Endothelial cell (in vitro differentiated cells): ENCODE measurements at places on chromosomes 4 and X.

DNA sequence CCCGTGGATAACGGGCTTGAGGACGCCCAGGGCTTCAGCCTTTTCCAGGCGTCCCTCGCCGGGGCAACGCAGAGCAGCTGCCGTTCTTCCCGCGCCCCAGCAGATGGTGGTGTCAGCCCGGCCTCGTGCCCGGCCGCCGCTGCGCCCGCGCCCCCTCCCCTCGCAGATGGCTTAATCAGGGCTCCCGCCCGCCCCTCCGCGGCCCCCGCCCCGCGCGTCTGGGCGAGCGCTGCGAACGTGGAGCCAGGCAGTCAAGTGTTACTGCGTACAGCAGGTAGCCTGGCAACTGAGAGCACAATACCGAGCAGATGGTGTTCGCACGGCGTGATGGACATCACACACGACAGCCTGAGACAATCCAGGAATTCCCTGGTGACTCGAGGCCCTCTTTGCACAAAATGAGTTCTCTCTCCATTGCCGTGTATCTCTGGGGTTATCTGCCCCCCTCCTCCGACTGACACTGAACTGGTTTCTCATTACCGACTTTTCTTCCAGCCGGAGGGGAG lies 69.3 kb downstream of the MGST2 start:
- peak; percentile 95 for DNase-seq

- DNase-seq, result no peak
Measured at GRCh38 chr4:142585411-142585810, 260.7 kb downstream of the INPP4B start.

DNA sequence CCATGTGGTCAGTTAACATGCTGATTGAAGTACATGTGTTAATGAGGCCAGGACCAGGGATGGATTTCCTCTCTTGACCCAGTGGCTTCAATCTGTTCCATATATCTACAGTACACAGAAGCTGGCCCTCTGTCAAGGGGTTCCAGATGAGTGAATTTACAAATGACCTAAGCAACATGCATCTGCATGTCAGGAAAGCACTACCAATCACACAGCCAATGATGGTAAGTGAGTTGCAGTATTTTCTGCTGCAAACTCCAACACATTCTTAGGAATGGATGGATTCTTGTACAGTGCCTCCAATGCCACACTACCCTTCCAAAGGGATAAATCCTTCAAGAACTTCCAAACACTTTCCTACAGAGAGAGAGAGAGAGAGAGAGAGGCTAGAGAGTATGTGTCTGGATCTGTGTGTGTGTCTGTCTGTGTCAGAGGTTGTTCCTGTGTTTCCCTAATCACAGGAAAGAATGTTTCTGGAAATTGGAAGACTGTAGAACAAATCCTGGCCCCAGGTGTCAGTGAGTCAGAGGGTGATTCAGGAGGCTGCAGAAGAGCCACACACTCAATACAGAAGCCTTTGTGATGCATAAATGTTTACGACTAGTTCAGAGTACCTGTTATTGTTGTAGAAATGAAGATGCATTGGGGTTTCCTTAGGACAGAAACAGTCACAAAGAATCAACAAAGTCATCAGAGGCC lies 107.5 kb downstream of the GUCY2F start:
- DNase-seq, result no peak

DNA sequence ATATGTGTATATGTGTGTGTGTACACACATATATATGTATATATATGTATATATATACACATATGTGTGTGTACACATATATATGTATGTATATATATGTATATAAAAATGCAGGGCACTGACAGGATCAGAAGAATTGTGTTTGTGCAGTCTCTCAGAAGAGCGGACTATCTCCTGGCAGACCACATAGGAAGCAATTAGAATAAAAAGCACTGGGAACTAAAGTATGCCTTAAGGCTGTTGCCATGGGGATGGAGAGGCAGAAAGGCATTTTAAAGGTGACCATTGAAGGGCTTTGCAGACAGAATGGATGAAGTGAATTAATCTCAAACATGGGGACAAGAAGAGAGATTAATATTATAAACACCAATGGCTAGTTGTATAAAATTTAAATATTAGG lies 33.7 kb upstream of the USP51 start:
- DNase-seq, result no peak

DNA sequence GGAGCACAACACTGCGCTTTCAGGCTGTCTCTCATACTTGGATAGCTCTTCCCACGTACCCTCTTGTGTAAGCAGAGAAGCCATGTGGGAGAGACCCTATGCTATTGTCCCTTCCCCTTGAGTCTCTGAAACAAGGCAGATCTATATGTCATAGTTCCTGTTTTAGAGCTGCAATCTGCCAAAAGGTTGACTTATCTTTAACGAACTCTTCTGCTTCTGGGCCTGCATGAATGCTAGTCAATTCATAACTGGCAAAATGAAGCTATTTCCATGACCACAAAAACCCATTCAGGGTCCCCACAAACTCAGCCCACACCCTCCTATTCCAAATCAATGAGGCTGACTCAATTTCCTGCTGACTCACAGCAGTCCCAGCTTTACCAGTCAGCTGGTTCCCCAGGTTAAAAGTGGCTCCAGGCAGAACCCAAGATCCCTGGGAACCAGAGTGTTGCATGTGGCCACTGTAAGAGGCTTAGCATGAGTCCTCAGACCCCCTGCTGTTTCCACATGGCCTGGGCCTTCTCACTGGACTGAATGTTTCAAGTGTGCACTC lies 25.3 kb upstream of the SOD3 start:
- no peak for DNase-seq

DNA sequence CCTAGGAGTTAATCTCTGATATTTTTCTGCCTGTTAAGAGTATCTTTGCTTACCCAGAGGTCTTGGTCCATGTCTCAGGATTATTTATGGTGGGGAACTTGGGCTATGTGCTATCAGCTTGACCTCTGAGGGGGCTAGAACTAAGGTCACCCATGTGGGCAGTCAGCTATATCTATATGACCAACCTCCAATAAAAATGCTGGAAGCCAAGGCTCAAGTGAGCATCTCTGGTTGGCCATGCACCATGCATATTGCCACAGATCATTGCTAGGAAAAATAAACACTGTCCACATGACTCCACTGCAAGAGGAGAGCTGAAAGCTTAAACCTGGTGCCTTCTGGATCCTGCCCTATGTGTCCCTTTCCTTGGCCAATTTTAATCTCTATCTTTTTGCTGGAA lies 196.5 kb upstream of the SLC7A11 start:
- no peak for DNase-seq

DNA sequence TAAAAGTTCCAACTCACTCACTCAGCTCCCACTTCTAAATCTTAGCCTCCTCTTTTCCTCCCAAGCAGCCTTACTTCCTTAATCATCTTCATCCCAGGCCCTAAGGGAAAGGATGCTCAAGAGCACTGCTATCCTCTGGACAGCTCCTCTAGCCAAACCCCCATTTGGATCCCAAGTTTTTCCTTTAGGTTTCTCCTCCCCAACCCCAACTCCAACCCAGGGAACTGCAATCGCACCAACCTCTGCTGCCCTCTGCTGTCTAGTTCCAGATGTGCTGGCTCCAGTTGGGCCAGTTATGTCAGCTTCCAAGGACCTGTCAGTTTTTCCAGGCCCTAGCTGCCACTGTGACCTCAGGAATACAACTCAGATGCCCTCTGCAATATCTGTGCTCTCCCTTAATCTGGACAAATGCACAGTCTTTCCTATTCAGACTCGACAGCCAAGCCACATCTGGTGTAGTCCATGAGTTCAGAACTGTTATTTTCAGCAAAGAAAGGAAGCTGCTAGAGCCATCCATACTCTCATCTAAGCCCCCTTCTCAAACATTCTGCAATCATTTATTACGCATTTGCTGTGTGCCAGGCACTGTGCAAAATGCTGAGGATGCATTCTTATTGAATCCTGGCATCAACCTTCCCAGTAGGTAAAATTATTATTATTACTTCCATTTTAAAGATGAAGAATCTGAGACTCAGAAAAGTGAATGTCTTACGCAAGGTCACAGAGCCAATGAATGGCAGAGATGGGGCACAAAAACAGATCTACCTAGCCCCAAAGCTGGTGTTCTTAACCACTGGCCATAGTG lies 12.3 kb upstream of the XPNPEP2 start:
- peak; percentile 69 for DNase-seq

DNA sequence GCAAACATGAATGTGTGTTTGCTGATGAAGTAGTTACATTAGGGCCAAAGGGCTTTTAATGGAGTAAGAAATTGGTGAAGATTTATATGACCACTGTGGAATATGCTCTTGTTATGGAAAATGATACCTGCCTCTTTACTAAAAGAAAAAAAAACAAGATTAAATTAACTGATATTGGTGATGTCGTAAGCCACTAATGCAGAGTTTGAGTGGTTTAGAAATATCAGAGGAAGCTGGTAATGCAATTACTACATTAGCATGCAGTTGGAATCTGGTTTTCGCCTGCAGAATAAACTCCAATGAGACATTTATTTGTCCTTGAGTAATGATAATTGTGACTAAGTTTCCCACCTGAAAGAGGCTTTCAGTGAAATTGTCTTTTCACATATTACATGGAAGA lies 597.9 kb downstream of the GALNTL6 start:
- DNase-seq, result no peak

GRCh38 chr4:146238107-146238506 lies 23.8 kb downstream of the REELD1 start:
- no peak for DNase-seq

- DNase-seq, result no peak
Measured at GRCh38 chr4:24720979-24721378, 74.4 kb upstream of the SOD3 start.

DNA sequence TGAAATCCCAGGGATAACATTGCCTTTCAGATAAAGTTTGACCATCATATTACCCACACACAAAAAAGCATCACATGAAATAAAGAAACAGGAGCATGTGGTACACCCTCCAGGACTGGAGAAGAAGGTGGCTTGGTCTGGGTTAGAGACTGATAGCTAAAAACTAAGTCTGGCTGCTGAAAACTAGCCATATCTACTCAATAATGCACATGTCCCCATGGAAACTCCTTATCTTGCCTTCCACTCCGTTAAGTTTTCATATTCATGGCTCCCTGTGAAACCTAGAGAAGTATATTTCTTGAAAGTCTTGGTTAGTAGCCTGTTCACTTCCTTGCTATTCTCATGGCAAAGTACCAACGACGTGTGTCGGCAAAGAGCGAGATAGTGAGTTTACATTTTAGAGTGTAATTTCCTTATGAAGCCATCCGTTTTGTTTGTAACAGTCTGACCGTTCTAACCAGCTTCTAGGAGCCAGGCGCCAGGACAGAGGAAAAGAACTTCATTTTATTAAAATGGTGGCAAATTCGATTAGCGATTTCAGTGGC lies 6.7 kb upstream of the DCTD start:
- no peak for DNase-seq
